Gastroesophageal sphincter (tissue), 4 donors: ENCODE measurements at places on chromosomes 4 and X.
A peak's percentile ranks its signal among the peaks of the same experiment; 100 is the strongest.

DNA sequence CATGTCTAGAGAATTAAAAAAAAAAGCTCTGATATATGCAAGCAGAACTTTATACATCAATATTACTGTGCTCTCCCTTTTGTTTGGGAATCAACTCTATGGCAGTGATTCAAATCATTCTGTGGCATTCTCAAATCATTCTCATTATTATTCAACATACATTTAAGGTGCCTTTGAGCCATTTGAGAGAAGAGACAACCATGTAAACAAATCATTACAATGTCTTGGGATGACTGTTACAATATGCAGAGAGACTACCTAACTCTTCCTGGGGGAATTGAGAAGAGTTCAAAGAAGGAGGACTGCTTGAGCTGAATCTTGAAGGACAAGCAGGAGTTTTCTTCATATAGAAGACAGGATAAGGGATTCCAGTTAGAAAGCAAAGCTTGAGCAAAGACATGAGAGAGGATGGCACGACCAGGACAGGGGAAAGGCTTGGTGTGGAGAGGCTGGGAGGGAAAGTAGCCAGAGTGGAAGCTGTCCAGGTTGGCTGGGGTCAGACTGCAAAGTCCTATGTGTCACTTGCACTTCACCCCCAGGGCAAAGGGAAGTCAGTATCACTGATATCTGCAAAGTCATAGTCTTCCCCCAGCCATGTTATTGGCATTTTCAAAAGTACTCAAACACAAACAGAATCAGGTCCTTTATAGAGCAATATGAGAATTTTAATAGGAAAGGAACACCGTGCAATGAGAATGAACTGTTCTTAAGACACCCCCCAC, 9.0 kb downstream of the SEC24D start:
- peaks cover 77% of the 10 kb centered on the region for H3K4me1 ChIP-seq
- H3K4me3 ChIP-seq, result no peak overlapping the region
- peaks cover 38% of the 10 kb centered on the region for H3K36me3 ChIP-seq
- no peak overlapping the region for H3K27ac ChIP-seq
- ATAC-seq, result no peak

DNA sequence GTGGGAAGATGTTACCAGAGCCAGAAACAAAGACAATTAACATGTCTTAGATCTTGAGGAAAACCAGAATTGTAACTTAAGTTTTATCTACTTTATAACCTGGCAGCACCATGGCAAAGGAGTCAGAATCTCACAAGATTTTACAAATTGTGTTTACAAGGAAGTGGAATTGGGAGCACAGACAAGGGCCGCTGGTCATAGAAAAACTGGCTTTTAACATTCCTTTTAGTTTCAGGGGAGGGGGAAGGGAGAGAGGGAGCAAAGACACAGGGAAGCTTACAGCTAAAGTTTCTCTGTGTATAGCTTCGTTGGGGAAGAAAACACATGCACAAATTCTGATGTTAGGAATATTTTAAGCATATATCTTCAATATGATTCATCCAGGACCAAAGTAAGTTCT, 10.3 kb upstream of the UGT2B11 start:
- no peaks in the 10 kb centered on the region for H3K4me1 ChIP-seq
- no peak overlapping the region for H3K4me3 ChIP-seq
- no peak overlapping the region for H3K27ac ChIP-seq

GRCh38 chr4:76714226-76714625, 183.7 kb downstream of the SOWAHB start:
- H3K36me3 ChIP-seq, result peaks cover 10% of the 10 kb centered on the region
- no peaks in the 10 kb centered on the region for H3K27me3 ChIP-seq
- no peak overlapping the region for H3K27ac ChIP-seq
- no peak for ATAC-seq

DNA sequence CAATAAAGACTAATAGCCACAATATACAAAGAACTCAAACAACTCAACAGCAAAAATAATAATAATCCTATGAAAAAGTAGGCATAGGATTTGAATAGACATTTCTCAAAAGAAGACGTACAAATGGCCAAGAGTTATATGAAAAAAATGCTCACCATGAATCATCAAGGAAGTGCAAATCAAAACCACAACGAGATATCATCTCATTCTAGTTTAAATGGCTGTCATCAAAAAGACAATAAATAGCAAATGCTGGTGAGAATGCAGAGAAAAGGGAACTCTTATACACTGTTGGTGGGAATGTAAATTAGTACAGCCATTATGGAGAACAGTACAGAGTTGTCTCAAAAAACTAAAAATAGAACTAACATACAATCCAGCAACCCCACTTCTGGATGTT, 18.8 kb downstream of the TLR6 start:
- H3K4me3 ChIP-seq, result no peak overlapping the region
- H3K27ac ChIP-seq, result no peak overlapping the region
- H3K4me1 ChIP-seq, result no peaks in the 10 kb centered on the region
- no peaks in the 10 kb centered on the region for H3K27me3 ChIP-seq

- H3K36me3 ChIP-seq, result no peaks in the 10 kb centered on the region
- H3K27ac ChIP-seq, result peak overlapping the region; percentile 95
- no peaks in the 10 kb centered on the region for H3K27me3 ChIP-seq
- peaks cover 33% of the 10 kb centered on the region for H3K4me1 ChIP-seq
- no peak for ATAC-seq
- H3K4me3 ChIP-seq, result peak overlapping the region; percentile 11
These were observed 15.8 kb downstream of the SYNPO2 start for GRCh38 chr4:118904418-118904817.

DNA sequence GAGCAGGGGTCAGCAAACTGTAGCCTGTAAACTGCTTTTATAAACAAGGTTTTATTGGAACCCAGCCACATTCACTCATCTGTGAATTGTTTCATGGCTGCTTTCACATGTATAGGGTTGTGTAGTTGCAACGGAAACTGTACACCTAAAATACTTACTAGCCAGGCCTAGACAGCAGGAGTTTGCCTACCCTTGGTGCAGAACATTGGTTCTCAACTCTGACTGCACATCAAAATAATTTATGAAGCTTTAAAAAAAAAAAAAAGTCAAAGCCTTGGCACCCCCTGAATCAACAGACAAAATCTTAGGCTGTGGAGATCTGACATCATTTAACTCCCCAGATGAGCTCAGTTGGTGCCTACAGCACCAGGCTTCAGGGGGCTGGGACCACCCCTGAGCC, 27.8 kb downstream of the ADGRA3 start:
- H3K36me3 ChIP-seq, result no peaks in the 10 kb centered on the region
- no peak overlapping the region for H3K4me3 ChIP-seq
- no peak overlapping the region for H3K27ac ChIP-seq
- no peaks in the 10 kb centered on the region for H3K27me3 ChIP-seq
- no peak for ATAC-seq

DNA sequence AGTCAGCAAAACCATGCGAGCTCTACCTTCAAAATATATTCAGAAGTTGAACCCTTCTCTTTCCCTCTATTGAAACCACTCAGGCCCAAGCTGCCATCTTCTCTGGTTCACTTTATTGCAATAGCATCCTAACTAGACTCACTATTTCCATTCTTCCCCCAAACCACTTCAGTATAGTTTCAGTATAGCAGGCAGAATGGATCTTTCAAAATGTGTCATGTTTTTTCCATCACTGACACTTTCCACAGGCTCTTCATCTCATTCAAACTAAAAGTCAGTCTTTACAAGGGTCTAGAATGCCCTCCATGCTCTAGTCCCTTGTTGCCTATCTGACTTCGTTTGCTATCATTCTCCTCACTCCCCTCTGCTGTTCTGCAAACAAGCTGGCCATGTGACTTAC, 274.4 kb downstream of the IDS start:
- no peaks in the 10 kb centered on the region for H3K4me1 ChIP-seq
- no peak overlapping the region for H3K4me3 ChIP-seq
- H3K27me3 ChIP-seq, result no peaks in the 10 kb centered on the region
- no peaks in the 10 kb centered on the region for H3K36me3 ChIP-seq

GRCh38 chr4:118325431-118325830, 27.4 kb downstream of the PRSS12 start:
- no peaks in the 10 kb centered on the region for H3K27me3 ChIP-seq
- H3K4me1 ChIP-seq, result no peaks in the 10 kb centered on the region
- no peak for ATAC-seq
- H3K27ac ChIP-seq, result no peak overlapping the region
- no peaks in the 10 kb centered on the region for H3K36me3 ChIP-seq
- no peak overlapping the region for H3K4me3 ChIP-seq

DNA sequence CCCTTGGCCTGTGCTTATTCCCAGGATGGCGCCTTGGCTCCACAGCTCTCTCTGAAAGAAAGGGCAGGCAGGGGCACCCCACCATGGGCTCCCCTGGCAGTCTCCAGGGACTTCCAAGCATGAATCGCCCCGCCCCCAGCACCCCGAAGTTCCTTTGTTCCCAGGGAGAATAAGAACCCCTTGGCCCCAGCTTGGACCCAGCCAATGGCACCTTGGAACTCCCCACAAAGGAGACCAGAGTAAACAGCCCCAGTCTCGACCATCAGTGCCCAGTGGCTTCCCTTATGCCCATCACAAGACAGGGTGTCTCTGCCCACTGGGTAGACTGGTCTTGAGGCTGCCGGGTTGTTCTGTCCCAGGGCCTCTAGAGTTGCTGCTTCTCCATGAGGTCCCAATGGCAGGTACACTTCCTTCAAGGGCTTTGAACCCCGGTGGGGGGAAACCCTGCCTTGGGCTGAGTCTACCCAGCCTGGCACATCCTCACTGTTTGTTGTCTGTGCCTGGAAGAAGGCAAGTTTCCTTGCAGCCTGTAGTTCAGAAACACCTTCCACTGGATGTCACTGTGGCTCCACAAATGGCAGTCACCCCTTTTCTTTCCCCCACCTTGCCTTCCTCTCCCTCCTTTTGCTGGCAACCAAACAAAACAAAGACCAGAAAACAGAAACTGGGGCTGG, 30.8 kb downstream of the NBDY start:
- no peaks in the 10 kb centered on the region for H3K36me3 ChIP-seq
- H3K4me3 ChIP-seq, result no peak overlapping the region
- H3K4me1 ChIP-seq, result peaks cover 10% of the 10 kb centered on the region
- no peaks in the 10 kb centered on the region for H3K27me3 ChIP-seq

DNA sequence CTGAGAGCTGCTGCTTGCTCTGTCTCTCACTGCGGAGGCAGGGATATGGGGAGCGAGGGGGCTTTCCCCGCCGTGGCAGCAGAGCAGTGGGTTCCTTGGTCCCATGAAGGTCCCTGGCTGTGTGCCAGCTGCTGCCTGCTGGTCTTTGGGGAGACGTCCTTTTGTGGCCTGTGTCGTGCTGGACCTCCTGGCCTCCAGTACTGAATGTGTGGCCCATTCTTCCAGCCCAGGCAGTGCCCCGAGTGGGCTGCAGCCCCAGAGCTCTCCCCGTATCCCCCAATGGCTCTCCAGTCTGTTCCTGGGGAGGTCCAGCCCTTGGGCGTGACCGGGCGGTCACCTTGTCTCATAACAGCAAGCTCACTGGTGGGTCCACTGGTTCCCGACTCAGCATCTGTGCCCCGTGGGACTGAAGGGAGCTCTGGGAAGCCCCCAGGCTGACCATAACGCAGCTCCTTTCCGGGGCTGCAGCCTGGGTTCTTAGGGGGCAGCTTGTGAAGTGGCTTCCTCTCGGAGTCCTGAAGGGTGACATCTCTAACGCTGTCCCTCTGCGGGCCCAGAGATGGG, 115.6 kb downstream of the SMIM20 start:
- peaks cover 4% of the 10 kb centered on the region for H3K27me3 ChIP-seq
- H3K4me1 ChIP-seq, result no peaks in the 10 kb centered on the region
- H3K36me3 ChIP-seq, result no peaks in the 10 kb centered on the region

- no peak for ATAC-seq
- H3K4me1 ChIP-seq, result no peaks in the 10 kb centered on the region
- no peak overlapping the region for H3K27ac ChIP-seq
These were observed 167.8 kb downstream of the ZNF330 start for GRCh38 chr4:141388481-141388880.

- no peak overlapping the region for H3K27ac ChIP-seq
- H3K27me3 ChIP-seq, result no peaks in the 10 kb centered on the region
These were observed 104.7 kb upstream of the GPM6A start for GRCh38 chr4:175916626-175917351.

DNA sequence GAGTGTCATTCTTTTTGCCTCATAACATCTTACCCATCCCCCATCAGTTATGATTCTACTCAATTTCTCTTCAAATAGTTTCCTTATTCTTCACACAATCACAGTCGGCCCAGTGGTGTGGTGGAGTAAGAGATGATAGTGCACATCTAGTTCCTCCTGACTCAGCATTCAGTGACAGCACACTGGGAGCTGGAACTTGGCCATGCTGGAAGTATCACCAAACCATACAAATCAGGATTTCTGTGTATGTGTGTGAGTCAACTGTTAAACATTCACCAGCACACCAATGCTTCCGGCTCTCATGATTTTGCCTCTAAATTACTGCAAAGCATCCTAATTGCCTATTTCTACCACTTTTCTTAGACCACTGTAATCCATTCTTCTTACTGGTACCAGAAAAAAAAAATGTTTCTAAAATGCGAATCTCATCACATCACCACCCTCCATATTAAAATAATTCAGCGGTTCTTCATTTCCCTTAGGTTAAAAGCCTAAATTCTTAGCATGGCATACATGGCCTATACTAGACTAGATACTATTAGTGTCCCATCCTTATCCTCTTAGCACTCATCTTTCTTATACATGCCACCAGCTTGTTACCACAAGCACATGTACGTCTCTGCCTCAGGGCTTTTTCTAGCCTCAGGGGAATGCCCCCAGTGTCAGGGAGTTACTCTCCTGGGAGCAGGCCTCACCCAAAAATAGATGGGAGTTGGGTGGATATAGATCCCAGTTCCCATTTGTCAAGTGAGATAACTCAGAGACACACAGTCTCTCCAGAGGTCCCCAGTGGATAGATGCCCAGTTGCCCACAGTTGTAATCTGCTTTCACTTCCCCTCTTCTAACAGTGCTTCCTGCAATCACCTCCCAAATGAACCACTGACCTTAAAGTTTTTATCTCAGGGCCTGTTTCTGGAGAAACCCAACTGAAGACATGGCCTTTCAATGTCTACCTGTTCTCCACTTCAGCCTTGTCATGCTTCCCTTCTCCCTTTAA, 49.2 kb upstream of the DDX53 start:
- H3K4me3 ChIP-seq, result no peak overlapping the region
- no peak for ATAC-seq
- H3K36me3 ChIP-seq, result no peaks in the 10 kb centered on the region

DNA sequence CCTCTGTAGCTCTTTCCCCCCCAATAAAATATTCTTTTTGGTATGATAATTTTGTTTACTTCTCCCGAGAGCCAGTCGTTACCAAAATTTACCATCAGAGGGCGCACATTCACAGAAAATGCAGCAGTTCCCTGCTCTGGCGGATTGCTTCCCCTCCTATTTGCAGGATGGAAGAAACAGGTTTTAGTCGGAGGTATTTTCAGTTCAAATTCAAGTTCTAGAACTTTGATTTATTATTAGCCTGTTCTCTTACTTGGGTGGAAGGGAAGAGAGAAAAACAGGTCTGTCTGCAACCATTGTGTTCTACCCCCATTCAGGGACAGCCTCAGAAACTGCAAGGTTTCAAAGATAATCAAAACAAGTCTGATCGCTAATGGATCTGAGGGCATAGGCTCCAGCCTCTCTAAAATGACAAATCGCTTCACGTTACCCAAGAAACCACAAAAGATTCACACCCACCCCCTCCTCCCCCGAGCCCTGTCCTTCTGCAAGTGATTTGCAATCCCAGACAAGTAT, 263.8 kb upstream of the RPS6KA3 start:
- H3K4me3 ChIP-seq, result peak overlapping the region; percentile 24
- no peaks in the 10 kb centered on the region for H3K4me1 ChIP-seq
- ATAC-seq, result peak; percentile 66
- no peaks in the 10 kb centered on the region for H3K27me3 ChIP-seq
- H3K36me3 ChIP-seq, result no peaks in the 10 kb centered on the region
- no peak overlapping the region for H3K27ac ChIP-seq

GRCh38 chr4:140019619-140020347, 134.2 kb downstream of the MAML3 start:
- no peak overlapping the region for H3K4me3 ChIP-seq
- H3K36me3 ChIP-seq, result no peaks in the 10 kb centered on the region
- H3K4me1 ChIP-seq, result peaks cover 41% of the 10 kb centered on the region
- peak overlapping the region; percentile 58 for H3K27ac ChIP-seq
- no peaks in the 10 kb centered on the region for H3K27me3 ChIP-seq
